NCI-H2081 (cell line): ENCODE measurements at places on chromosomes 16 and 17.

DNA sequence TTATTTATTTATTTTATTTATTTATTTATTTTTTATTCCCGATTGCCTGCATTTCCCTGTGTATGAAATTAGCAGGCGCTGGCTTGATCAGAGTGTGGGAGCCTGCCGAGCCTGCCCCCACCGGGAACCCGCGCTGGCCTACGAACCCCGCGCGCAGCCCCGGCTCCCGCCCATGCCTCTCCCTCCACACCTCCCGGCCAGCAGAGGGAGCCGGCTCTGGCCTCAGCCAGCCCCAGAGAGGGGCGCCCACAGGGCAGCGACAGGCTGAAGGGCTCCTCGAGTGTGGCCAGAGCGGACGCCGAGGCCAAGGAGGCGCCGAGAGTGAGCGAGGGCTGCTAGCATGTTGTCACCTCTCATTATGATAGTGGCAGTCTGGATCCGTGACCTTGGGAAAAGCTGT, 13.0 kb upstream of the RBL2 start:
- no peak for DNase-seq

DNA sequence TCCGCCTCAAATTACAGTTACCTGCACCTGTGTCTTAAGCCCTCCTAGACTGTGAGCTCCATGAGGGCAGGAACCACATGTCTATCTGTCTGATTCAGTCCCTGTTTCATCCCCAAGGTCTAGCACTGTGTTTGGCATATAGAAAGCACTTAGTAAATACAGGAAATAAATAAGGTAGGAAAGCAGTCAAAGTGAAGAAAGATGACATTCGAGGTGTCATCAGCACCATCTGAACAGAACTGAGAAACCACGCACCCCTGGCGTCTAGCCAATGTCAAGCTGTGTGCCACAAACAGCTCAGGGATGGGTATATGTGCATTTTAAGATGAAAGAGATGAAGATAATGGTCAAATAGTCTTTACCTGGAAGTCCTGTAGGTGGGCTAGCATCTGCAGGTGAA, 79.6 kb upstream of the ATP2A3 start:
- no peak for DNase-seq

- DNase-seq = no peak
Measured at GRCh38 chr17:21252289-21252795, 868 bp downstream of the NATD1 start.

DNA sequence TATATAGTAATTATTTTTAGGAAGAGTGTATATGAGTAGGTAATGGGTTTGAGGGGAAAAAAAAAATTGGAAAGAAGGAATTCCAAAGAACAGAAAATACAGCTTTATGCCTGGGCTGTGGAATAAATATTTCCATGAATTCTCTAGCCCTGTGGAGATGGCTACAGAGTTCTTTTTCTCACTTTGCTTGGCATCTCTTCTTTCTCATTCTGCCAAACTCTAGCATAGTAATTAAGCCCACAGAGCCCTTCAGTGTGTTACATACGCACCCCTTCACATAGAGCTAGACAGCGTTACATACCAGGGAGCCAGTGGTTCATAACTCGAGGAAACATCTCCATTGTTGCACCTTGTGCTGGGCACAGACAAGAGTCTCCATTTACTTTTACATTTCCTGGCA, 621.1 kb downstream of the CDH8 start:
- DNase-seq = no peak

- DNase-seq = no peak
Measured at GRCh38 chr17:29240477-29240876, 6.2 kb upstream of the CRYBA1 start.

DNA sequence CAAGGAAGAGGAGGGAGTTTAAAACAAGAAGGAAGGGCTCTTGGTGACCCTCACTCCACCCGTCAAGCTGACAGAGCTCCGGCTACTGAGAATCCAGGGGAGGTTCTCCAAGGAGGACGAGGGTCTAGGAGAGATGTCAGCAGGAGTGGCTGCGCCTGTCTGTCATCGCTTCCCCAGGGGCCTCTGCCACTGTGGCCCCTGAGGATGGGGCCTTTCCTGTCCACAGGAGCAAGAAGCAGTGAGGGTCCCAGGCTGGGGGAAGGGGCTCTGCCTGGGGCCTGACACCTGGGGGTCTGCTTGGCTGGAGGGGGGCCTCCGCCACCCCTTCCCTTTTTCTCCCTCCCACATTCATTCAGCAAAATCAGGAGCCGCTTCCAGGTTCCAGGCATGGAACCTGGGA, 66.5 kb upstream of the TNRC6C start:
- no peak for DNase-seq

- peak; percentile 88 for DNase-seq
Measured at GRCh38 chr17:68291836-68292688, 767 bp downstream of the ARSG start.

DNA sequence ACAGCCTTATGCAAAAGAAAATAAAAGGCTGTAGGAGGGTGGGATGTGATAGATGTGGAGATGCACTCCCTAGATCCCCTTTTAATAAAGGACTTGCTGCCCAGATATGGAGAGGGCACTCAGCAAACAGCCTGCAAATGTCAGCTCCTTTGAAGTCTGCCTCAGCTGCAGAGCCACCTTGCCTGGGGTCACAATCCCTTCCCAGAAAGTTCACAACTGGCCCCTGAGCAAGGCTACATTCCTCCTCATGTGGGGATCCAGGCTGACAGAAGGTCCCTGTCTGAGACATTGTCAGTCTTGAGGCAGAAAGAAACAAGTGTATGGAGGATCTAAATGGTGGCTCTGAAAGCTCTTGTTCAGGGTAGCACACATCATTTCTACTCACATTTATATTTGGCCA, 36.1 kb downstream of the SLFN11 start:
- DNase-seq = no peak

- DNase-seq = no peak
Measured at GRCh38 chr16:397736-398332, 835 bp downstream of the NME4 start.

- no peak for DNase-seq
Measured at GRCh38 chr16:12551946-12552345, 251.7 kb downstream of the CPPED1 start.

- DNase-seq = peak; percentile 31
Measured at GRCh38 chr16:70703041-70703834, 17.4 kb upstream of the MTSS2 start.

DNA sequence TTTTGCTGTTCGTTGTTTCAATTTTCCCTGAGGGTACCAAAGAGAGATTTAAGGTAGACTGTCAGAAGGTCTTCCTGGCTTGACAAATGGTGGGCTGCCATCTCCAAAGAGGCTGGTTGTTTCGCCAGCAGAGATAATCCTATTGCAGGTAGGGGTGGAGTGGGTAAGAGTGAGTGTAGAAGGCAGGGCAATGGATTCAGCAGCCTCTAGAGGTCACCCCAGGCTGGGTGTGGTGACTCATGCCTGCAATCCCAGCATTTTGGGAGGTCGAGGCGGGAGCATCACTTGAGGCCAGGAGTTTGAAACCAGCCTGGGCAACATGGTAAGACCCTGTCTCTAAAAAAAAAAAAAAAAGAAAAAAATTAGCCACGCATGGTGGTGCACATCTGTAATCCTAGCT, 34.6 kb downstream of the DCAKD start:
- no peak for DNase-seq

DNA sequence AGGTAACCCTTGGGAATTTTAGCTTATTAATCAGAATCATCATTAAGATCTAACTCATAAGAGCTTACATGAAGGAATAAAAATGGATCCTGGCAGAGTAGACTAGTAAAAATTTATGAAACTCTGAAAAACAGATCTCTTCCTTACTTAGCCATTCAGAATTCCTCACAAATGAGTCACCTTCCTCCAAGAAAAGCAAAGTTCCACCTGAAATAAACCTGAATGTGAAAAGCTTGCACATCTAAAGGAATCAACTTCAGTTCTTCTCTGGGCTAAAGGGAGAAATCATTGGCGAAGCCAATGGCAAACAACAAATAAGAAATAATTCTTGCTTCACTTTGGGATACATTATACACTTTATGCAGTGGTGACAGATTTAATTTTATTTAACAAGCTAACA, 22.7 kb downstream of the MYO1D start:
- no peak for DNase-seq
